ENCODE measurements at places on chromosomes 16 and 17.

GRCh38 chr16:77402672-77403071 is 32.2 kb downstream of the ADAMTS18 start:
- DNase-seq = no peak

GRCh38 chr16:26963109-26963508 is 103.6 kb upstream of the C16orf82 start:
- no peak for DNase-seq

DNA sequence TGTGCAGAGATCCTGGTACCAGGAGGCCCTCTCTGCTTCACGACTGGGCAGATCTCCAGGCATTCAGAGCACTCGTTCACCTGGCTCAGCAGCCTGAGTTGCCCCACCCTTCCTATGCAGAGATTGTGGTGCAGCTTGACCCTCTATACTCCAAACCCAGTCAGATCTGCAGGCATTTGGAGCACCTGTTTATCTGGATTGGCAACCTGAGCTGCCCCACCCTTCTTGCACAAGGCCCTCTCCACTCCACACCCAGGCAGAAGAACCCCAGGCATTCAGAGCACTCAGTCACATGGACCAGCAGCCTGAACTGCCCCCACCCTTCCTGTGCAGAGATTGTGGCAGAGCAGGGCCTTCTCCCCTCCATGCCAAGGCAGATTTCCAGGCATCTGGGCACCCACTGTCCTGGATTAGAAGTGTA is 88.4 kb upstream of the CDH5 start:
- DNase-seq = no peak

GRCh38 chr17:16880121-16880842 is 91.6 kb downstream of the TNFRSF13B start:
- no peak for DNase-seq

DNA sequence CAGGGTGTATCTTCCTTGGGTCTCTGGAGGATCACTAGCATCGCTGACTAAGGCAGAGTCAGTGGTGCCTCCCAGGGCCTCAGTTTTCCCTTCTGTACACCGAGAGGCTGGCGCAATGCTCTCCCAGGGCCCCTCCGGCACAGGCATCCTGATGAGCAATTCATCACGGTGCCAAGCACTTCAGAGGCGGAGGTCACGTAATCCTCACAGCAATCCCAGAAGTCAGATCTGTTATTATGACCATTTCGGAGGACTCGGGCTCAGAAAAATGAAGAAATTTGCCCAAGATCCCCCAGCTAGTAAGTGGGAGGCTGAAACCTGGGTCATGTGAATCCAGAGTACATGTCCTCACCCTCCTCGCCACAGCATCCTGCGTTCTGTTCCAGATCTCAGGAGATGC is 46.5 kb downstream of the AIPL1 start:
- no peak for DNase-seq

DNA sequence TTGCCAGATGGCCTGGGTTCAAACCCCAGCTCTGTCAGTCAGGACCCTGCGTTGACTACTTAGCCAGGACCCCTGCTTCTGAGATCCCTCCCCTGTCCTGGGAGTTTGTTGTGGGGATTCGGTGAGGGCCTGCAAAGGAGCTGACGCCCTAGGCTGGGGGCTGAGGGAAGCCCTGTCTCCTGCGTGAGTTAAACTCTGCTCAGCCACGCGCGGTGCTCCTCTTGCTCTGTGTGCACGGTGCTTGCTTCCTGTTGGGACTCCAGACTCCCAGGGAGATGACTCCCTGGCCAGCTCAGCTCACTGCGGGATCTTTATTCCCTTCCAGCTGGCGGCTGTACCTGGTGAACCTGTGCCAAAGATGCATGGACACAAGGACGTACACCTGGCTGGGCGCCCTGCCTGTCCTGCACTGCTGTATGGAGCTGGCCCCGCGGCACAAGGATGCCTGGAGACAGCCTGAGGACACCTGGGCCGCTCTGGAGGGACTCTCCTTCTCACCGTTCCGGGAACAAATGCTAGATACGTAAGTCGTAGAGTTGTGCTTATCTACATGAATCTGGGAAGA is 37.4 kb downstream of the RNF213 start:
- no peak for DNase-seq

GRCh38 chr17:17706140-17707060 is 25.1 kb downstream of the RAI1 start:
- no peak for DNase-seq

GRCh38 chr17:6075050-6075449 is 4.9 kb downstream of the WSCD1 start:
- DNase-seq = no peak

DNA sequence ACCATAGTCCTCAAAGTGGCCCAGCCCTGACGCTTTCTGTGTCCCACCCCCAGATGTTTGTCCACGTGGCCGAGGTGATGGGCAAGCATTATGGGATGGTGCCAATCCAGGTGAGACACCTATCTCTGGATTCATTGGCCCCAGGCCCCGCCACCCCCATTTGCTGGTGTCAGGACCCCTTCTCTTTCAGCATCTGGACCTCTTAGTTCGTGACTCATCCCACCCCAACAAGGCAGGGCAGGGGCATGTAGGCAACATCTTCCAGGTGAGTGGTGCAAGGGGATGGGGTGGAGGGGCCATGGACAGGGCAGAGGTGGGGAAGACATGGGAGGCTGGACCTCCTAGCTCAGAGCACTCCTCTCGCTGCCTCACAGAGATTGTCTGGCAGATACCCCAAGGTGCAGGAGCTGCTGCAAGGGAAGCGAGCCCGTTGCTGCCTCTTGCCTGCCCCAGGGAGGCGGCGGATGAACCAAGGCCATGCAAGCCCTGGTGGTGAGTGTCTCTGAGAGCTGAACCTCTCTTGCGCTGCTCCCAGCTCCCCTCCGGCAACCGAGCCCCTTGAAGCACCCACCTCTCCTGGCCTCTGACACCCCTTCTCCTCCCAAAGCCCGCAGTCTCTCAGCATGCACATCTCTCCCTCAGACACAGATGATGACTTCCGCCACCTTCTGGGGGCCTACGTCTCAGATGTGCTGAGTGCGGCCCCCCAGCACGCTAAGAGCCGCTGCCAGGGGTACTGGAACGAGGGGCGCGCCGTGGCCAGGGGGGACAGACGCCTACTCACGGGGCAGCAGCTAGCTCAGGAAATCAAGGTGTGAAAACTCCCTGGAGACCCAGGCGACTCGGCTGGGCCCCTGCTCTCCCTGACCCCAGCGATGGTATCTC is 3.6 kb downstream of the RNF112 start:
- no peak for DNase-seq

DNA sequence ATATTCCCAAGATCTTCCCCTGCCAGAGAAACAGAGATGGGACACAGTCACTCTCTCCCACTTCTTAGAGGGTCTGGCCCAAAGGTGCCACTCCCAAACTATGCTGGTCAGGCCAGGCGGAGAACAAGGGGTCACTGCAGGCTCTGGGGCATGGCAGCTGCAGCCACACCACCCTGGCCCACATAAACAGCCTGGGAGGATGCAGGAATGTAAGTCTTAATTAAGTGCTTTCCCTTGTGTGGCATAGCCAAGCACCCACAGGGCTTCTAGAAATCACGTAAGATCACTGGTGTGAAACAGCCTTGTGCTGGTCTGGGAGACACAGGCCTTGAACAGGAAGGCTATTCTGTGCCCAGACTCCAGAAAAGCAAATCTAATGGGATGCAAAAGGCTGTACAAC is 31.5 kb downstream of the ABCC12 start:
- DNase-seq = no peak

DNA sequence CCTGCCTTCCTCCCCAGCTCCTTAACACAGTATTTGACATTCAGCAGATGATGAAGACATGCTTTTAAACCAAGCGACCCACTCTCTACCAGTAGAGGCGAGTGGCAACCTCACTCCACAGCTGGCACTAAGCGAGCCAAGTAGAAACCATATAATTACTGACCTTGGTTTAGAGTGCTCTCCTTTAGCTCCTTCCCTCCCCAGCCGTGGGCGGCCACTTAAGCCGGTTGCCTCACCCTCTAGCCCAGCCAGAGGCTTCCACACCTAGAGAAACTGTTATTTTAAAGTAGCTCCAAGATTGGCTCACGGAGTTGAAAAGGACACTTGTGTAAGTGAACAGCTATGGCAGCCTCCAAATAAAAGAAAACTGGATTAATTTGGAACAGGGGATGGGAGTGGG is 109.1 kb upstream of the CRHR1 start:
- no peak for DNase-seq

GRCh38 chr16:82040296-82040695 is 5.2 kb downstream of the HSD17B2 start:
- DNase-seq = no peak

- DNase-seq = no peak
These were observed 63.9 kb downstream of the NETO2 start for GRCh38 chr16:47079860-47080259.

DNA sequence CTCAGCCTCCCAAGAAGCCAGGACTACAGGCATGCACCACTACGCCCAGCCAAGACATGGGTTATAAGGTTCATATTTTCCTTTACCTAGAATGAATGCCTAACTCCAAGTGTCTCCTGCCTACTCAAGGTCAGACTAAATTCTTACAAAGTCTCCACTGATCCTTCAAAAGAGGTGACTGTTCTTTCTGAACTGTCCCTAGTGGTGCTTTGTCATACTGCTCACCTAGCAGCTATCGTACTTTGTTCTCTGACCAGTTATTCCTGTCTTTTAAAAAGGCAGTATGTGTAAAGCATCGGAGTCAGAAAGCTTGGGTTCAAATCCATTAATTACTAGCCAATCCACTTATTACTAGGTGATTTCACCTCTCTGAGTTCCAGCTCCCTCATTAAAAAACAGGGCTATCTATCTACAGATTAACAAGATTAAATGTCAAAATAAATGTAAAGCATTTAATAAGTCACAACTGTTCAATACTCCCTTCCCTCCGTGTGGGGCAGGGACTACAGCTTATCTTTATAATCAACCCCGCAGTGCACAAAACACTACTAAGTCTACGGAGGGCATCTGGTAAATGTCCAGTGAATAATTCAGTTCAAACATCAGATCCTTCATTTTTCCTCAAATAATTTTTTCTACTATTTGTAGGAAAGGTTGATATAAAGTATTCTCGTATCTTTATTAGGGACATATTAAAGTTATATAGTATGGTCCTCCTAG is 20.0 kb upstream of the ITGA2B start:
- no peak for DNase-seq

GRCh38 chr17:14101976-14102375 is 32.7 kb downstream of the COX10 start:
- DNase-seq = no peak

DNA sequence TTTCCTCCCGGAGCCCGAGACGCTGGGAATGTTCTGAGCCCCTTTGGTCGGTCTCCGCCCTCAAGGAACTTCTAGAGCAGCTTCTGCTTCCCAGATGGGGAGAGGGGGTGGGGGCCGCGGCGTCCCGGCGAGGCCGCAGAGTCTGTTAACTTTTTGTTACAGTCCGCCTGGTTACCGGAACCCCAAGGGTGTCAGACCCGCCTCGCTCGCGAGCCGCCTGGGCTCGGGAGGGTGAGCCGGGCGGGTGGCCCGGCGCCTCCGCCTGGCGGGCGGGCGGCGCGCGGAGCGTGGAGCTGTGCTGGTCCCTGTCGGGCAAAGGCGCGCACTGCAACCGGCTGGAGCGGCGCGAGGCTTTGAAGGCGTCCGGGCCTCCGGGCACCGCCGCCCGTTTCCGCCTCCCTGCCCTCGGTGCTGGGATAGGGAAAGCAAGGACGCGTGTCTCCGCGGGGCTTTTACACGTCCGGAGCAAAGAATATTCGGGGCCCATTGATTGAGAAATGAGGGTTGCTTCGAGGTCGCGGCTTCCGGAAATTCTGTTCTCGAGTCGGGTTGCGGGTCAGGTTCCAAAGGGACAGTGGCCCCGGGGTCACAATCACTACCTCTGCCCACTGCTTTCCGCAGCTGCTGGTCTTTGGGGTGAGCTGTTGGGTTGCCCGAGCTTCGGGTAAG is 1.7 kb downstream of the HS3ST3B1 start:
- DNase-seq = no peak

GRCh38 chr16:84119368-84119767 is 2.6 kb upstream of the MBTPS1 start:
- no peak for DNase-seq

DNA sequence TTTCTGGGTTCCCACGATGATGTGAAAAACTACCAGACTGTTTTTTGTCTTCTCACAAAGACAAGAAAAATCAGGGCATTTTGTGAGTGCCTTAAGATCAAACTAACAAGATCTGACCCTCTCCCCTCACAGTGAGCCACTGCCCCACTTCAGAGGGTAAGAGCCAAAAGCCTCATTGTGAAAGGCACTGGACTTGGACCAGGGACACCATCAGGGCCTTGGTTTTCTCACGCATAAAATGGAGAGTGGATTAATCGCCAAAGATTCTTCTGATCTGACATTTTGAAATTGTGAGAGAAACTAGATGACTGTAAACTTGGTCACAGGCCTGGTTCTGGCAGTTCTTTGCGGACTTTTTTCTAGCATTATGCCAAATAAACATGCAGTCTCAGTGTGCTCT is 21.0 kb upstream of the ENDOV start:
- no peak for DNase-seq

DNA sequence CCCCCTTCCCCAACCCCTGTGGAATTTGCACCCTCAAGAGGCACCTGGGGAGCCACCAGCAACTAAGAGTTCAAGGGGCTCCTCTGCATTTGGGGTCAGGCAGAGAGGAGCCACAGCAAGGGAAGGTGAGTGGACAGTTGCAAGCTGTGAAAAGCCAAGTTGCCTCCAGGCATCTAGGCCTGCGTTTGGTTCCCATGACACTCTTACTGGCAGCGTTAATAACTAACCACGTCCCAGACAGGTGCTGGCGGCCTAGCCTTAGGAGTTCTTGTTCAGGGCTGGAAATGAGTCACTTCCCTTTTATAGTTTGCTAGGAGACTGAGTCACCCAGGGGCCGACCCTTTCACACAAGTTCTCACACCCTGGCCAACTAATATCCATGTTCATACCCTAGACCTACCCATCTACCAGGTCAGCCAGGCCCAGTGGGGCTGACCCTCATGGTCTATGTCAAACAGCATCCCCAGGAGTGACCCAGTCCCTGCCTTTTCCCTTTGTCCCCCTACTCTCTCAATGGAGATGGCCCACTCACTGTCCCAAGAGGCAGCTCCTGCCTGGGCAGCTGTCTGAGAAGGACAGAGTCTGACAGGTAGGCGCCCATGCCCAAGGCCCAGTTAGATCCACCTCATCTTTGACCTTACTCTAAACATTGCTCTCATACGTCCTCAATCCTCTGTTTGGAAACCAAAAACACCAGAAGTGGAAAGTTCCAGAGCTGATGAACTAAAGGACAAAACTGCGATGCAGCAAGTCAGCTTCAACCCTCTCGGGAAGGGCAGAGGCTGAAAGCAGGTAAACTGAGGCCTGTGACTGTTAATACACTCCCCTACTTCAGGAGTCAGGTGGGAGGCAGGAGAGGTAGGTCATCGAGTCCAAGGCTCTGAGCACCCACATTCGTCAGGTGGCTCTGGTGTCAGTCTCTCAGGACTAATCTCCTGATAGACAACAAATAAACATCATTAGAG is 300.6 kb downstream of the SOX9 start:
- peak; percentile 48 for DNase-seq

GRCh38 chr16:912684-913613 is 57.8 kb downstream of the LMF1 start:
- no peak for DNase-seq

DNA sequence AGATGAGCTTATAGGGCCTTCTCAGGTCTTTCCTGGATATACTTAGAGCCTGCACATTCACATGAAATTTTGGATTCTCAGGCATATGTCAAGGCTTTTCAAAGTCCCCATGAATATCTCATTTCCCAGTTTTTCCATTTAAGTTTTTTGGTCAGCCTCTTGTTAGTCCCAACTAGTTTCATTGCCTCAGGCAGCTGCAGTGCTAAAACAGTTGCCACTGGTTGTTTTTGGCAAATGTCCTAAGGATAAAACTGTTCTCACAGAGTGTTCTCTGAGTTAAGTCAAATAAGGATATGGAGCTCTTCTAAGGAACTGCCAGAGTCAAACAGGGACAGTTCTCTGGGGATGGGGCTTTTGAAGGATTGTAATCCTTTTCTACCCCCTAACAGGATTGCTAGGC is 39.9 kb upstream of the ABCC11 start:
- DNase-seq = no peak
